IMR-90 (cell line): ENCODE measurements at places on chromosomes 1 and 21. TPM values are rescaled to one million over a fixed set of nuclear protein-coding genes. Genes with fewer than 3 reads are reported as not detected.

The ATP6V1G3 gene
- not detected in 2 replicates for total RNA-seq

DNA sequence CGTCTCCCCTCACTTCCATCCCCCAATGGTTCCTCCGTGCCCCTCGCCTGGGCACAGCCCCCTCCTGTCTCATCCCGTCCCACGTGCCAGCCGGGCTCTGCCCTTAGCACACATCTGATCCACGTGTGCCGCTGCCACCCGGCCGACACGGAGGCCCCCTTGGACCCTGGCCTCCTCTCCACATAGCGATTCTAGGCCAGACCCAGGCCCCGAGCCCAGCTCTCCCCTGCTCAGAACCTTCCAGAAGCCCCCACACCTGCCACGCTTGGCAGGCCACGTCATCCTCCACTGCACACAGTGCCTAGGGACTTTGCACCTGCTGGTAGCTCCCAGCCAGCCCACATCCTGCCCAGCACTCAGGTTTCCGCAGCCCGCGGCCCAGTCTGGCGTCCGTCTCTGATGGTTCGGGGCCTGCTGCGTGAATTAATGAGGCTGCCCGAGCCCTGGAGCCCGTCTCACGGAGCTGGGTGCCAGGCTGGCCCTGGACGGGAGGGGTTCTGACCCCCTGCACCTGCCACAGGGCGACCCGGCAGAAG, 20.1 kb downstream of the PLCH2 start:
- no peak for DNase-seq

The CELA3B gene
- not detected in 2 replicates for total RNA-seq

GRCh38 chr1:230639714-230640209, 2.5 kb upstream of the COG2 start:
- no peak for DNase-seq

DNA sequence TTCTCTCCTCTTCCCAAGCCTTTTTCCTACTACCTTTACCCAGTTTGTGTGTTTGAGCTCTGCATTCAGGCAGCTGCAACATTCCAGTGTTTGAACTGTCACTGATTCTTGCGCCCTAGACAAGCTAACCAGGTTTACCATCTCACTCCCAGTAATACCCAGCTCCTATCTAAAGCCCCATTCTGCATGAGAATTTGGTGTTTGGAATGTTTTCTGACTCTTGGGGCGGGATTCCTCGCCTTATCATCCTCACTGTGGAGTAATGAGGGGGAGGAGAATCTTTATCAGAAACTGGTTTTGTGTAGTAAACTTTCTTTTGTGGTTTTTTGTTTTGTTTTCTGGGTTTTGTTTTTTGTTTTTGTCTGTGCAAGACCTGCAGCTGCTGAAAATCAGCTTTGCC, 36.5 kb downstream of the NCF2 start:
- DNase-seq: no peak

The HFM1 gene
- total RNA-seq: 0.18 and 0.83 TPM in 2 replicates

DNA sequence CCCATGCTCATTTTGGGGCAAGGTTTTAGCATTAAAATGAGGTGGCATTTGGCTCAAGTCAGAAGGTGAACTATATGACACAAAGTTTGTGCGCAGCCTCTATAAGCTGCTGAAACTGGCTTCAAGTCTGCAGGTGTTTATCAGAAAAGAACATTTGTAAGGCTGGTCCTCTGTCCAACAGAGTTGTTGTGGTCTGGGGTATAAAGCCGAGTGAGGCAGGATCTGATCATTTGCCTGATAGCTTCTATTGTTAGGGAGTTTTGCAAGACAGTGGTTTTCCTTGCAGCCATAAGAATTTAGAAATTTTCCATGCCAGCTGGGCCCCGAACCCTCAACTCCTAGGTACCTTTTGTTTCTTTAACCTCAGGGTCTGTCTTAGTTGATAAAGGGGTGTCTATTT, 130.8 kb downstream of the PGBD5 start:
- DNase-seq: no peak
